ENCODE measurements at places on chromosomes 6 and 20. TPM values are rescaled to one million over a fixed set of nuclear protein-coding genes. Genes with fewer than 3 reads are reported as not detected.

The SALL4 gene
- total RNA-seq, result 3.8 TPM

The OR12D3 gene
- total RNA-seq, result not detected

The SIRPD gene
- 0.37 TPM for total RNA-seq

DNA sequence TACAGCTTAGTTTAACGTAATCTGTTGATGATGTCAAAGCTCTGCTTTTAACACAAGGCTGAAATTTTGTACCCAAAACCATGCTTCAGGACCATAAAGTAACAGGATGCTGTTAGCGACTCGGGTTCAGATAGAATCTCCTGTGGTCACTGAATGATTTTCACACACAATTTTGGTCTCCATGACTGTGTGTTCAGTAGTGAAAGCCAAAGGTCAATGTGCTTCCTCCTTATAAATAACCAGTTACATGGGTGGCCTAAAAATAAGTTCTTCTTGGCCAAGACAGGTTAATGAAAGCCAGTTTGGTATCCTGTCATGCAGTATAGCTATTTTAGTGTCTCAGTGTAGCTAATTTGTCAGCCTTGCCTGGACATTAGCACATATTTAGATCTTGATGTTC lies 19.1 kb upstream of the LOC128125822 start:
- H3K27me3 ChIP-seq, result no peaks in the 10 kb centered on the region
- H3K4me1 ChIP-seq, result peaks cover 10% of the 10 kb centered on the region
- no peak overlapping the region for H3K4me3 ChIP-seq

DNA sequence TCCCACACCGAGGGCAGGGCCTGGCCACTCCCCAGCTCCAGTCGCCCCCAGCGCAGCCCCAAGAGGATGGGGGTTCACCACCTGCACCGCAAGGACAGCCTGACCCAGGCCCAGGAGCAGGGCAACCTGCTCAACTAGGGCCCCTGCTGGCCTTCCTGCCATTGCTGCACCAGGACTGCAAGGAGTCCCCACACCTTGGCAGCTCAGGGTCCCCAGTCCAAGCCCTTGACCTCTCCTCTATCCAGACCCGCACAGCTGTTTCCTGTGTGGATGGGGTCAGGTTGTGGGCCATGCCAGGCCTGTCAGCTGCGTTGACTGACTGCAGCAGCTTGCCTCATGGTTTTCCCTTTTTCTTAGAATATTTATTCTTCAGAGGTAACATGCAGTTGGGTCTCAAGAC lies 4.4 kb downstream of the LRRC73 start:
- H3K4me3 ChIP-seq, result no peak overlapping the region
- no peak overlapping the region for H3K27ac ChIP-seq
- 0 out of 2 replicates have a peak, but pooled peaks cover 7% of the 10 kb centered on the region for H3K4me1 ChIP-seq
- no peak for DNase-seq

DNA sequence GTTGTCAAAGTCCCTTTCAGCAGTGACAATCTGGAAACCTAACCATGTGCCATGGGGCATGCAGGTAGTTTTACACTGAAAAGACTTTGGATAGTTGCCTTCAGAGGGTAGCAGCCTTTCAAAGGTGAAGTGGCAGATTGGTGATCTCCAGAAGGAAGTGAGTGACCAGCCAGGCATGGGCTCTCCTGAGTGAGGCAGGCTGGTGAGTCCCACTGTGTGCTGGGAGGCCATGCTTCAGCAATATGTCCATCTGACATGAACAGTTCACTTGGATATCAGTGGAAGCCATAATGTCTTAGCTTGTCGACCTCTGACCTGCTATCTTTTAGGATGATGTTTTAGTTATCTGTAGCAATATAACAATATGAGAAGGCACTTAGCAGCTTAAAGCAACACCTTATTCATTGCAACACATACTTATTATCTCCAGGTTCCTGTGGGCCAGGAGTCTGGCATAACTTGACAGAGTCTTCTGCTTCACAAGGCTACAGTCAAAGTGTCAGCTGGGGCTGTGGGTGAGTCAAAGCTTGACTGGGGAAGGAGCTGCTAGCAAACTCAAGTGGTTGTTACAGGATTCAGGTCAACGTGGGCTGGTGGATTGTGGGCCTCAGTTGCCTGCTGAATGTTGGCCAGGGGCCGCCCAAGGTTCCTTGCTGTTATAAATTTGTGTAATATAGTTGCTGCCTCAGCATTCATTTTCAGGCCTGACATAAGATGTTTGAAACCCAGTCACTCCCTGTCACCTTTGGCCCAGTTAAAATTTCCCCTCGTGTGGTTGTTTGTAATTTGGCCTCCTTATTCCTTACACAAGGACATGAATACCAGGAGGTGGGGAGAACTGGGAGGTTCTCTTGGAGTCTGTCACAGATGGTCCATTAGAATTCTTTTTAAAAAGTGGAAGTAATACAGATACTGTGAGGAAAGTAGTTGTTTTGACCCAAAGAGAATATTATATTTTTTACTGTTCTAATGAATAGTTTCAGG lies 100.2 kb downstream of the UST start:
- H3K4me3 ChIP-seq, result no peak overlapping the region
- no peak overlapping the region for H3K27ac ChIP-seq
- peaks cover 7% of the 10 kb centered on the region for H3K4me1 ChIP-seq

GRCh38 chr20:2521369-2522305 lies 12.9 kb upstream of the ZNF343 start:
- H3K4me1 ChIP-seq, result no peaks in the 10 kb centered on the region
- no peaks in the 10 kb centered on the region for H3K27me3 ChIP-seq
- no peaks in the 10 kb centered on the region for H3K36me3 ChIP-seq
- no peak for DNase-seq
- no peak overlapping the region for H3K4me3 ChIP-seq

DNA sequence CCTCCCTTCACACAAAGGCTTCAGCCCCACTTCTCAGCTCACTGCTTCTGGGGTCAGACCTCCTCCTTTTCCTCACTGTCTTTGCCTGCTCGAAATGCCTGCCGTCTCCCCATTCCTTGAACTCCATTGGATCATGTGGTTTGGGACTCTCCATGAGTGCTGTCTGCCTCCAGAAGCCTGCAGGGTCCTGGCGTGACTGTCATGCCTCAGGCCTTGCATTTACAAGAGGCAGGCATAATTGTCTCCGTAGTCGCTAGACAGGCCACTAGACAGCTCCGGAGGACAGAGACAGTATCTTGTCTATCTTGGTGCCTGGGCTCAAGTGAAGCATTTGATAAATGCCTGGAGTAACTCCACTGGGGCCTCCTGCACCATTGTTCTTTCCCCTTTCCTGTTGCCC lies 15.3 kb downstream of the PNLDC1 start:
- peaks cover 35% of the 10 kb centered on the region for H3K27me3 ChIP-seq
- no peak overlapping the region for H3K27ac ChIP-seq

GRCh38 chr6:38354905-38355304 lies 284.8 kb downstream of the BTBD9 start:
- no peaks in the 10 kb centered on the region for H3K27me3 ChIP-seq
- H3K27ac ChIP-seq, result no peak overlapping the region
- no peak overlapping the region for H3K4me3 ChIP-seq
- no peaks in the 10 kb centered on the region for H3K36me3 ChIP-seq
- no peak for DNase-seq

DNA sequence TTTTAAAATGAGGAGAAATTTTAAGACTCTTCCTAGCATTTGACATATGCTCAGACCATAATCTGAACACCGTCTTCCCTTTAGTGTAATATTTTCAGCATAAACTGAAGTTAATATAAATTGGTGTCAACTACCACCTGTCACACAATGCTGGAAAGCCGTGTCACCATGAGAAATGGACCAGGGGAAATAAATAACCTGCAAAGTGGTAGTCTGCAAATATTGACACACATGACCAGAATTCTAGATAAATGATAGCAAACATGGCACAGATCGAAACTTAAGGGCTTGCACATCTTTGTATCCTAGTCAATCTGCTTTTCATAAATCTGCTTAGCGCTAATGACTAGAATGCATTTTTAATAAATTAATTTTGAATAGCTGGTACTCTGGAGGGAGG lies 191.9 kb downstream of the CD83 start:
- no peaks in the 10 kb centered on the region for H3K4me1 ChIP-seq
- H3K36me3 ChIP-seq, result no peaks in the 10 kb centered on the region
- no peak overlapping the region for H3K4me3 ChIP-seq
- no peak for DNase-seq
- no peaks in the 10 kb centered on the region for H3K27me3 ChIP-seq
- no peak overlapping the region for H3K27ac ChIP-seq

GRCh38 chr6:37324131-37325033 lies 29.4 kb upstream of the RNF8 start:
- H3K36me3 ChIP-seq, result peaks cover 5% of the 10 kb centered on the region
- DNase-seq, result peak; percentile 72
- H3K27me3 ChIP-seq, result no peaks in the 10 kb centered on the region
- H3K4me3 ChIP-seq, result no peak overlapping the region

GRCh38 chr20:24779131-24779530 lies 169.9 kb upstream of the CST7 start:
- peaks cover 7% of the 10 kb centered on the region for H3K4me1 ChIP-seq
- H3K27me3 ChIP-seq, result no peaks in the 10 kb centered on the region
- H3K36me3 ChIP-seq, result no peaks in the 10 kb centered on the region
- no peak for DNase-seq

- no peaks in the 10 kb centered on the region for H3K36me3 ChIP-seq
- H3K4me3 ChIP-seq, result no peak overlapping the region
- DNase-seq, result no peak
- no peaks in the 10 kb centered on the region for H3K27me3 ChIP-seq
- H3K4me1 ChIP-seq, result no peaks in the 10 kb centered on the region
- H3K27ac ChIP-seq, result no peak overlapping the region
These were observed 6.9 kb downstream of the EPHA7 start for GRCh38 chr6:93412452-93412851.

DNA sequence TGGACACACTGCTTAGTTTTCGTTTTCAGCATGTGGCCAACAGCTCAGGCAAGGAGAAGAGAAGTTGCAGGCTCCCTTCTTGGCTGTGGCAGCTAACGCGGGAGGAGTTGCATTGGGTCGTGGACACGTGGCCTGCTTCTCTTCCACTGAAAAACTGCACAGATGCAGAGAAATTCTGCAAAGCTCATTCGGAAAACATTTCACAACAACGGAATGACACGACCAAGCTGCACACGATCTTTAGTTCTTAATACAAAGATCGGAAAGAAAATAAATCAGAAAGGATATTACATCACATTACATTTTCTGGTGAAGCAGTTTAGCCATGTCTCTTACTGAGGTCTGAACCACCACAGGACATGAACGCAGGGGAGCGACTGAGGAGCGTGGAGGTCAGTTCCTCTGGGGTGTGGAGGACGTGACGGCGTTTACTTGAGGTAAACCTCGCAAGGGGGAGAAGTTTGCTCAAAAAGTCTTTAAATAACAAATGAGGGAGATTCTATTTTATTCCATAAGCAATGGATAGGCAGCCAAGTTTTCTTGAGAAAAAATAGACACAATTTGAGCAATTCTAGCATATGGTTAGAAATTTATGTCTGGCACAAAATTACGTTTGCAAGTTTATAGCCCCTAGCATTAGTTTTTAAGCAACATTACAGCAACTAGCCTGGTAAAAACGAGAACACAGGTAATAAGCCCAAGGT lies 178.3 kb downstream of the THBS2 start:
- H3K4me3 ChIP-seq, result no peak overlapping the region
- no peaks in the 10 kb centered on the region for H3K36me3 ChIP-seq
- peaks cover 84% of the 10 kb centered on the region for H3K27me3 ChIP-seq
- no peaks in the 10 kb centered on the region for H3K4me1 ChIP-seq
- no peak for DNase-seq
- H3K27ac ChIP-seq, result no peak overlapping the region

- H3K4me1 ChIP-seq, result no peaks in the 10 kb centered on the region
- no peak overlapping the region for H3K27ac ChIP-seq
- H3K27me3 ChIP-seq, result no peaks in the 10 kb centered on the region
- DNase-seq, result peak; percentile 43
These were observed 12.8 kb downstream of the ESF1 start for GRCh38 chr20:13771853-13772453.

DNA sequence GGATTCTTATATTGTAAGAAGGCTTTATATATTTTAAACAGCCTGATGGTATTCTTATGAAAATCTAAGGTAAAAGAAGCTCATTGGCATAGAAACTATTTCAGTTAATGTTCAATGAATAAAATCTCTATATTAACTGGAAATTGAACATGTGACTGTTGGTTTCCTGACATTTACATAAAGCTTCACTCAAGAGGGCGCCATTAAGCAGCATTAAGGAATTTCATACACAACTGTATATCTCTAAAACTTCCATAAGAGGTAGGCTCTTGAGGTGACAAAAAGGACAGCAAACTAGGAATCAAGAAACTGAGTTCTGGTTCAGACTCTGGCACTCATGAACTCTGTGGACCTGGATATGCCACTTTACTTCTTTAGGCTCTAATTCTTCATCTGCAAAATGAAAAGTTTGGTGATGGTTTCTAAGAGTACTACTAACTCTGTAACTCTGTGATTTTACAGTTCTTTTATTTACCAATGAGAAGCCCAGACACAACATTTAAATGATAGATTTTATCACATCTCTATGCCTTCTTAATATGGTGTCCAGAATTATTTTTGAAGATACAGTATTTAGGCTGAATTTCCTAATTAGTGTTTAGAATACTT lies 147.5 kb downstream of the FLRT3 start:
- H3K36me3 ChIP-seq, result no peaks in the 10 kb centered on the region
- H3K4me3 ChIP-seq, result no peak overlapping the region
- no peaks in the 10 kb centered on the region for H3K27me3 ChIP-seq
- H3K4me1 ChIP-seq, result no peaks in the 10 kb centered on the region

GRCh38 chr6:55777469-55777868 lies 97.9 kb downstream of the BMP5 start:
- no peaks in the 10 kb centered on the region for H3K27me3 ChIP-seq
- DNase-seq, result no peak
- no peak overlapping the region for H3K27ac ChIP-seq
- H3K4me1 ChIP-seq, result no peaks in the 10 kb centered on the region
- no peaks in the 10 kb centered on the region for H3K36me3 ChIP-seq

DNA sequence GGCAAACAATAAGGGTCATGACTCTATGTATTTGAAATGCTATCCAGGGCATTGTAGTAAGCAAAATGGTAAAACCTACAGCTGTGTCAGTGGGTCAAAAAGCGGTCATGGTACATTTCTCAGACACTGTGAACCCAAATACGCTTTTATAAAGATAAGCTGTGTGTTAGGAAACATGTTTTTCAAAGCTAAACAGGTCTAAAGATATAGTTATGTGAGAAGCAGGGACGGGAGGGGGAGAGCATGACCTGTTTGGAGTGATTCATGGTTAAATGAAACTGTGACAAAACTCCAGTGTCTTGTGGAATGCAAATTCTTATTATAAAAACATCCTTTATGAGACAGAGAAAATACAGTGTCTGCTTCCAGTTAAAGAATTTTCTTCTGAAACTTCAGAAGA lies 205.4 kb upstream of the BMP2 start:
- H3K27ac ChIP-seq, result no peak overlapping the region
- no peaks in the 10 kb centered on the region for H3K36me3 ChIP-seq
- H3K27me3 ChIP-seq, result no peaks in the 10 kb centered on the region
- H3K4me3 ChIP-seq, result no peak overlapping the region
- DNase-seq, result no peak
- no peaks in the 10 kb centered on the region for H3K4me1 ChIP-seq

DNA sequence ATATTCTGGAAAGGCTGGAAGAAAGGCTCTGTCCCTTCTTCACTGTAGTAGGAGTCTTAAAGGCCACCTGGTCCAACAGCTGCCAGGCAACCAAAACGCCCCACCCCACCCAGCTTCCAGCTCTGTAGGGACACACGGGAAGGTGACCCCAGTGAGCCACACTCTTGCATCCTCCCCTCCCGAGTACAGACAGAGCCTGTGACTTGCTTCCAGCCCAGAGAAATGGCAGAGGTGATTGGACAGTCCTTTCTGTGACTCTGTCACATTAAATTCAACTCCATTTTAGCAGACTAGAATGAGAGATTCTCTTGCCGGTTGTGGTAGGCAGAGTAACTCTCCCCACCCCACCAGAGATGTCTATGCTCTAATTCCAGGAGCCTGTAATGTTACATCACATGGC lies 226.2 kb upstream of the ARID1B start:
- no peak overlapping the region for H3K27ac ChIP-seq
- DNase-seq, result no peak
- H3K4me1 ChIP-seq, result no peaks in the 10 kb centered on the region
- H3K4me3 ChIP-seq, result no peak overlapping the region
- peaks cover 4% of the 10 kb centered on the region for H3K27me3 ChIP-seq
